ENCODE measurements at places on chromosomes 5 and 9. TPM values are rescaled to one million over a fixed set of nuclear protein-coding genes. Genes with fewer than 3 reads are reported as not detected.

DNA sequence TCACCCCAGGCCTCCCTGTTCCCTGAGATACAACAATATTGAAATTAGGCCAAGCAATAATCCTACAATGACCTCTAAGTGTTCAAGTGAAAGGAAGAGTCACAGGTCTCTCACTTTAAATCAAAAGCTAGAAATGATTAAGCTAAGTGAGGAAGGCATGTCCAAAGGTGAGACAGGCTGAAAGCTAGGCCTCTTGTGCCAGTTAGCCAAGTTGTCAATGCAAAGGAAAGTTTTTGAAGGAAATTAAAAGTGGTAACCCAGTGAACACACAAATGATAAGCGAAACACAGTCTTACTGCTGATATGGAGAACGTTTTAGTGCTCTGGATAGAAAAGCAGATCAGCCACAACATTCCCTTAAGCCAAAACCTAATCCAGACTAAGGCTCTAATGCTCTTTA is 39.8 kb downstream of the PTAR1 start:
- H3K4me3 ChIP-seq, result no peak overlapping the region
- no peak for DNase-seq
- peaks cover 13% of the 10 kb centered on the region for H3K36me3 ChIP-seq
- H3K4me1 ChIP-seq, result no peaks in the 10 kb centered on the region
- no peaks in the 10 kb centered on the region for H3K27me3 ChIP-seq

DNA sequence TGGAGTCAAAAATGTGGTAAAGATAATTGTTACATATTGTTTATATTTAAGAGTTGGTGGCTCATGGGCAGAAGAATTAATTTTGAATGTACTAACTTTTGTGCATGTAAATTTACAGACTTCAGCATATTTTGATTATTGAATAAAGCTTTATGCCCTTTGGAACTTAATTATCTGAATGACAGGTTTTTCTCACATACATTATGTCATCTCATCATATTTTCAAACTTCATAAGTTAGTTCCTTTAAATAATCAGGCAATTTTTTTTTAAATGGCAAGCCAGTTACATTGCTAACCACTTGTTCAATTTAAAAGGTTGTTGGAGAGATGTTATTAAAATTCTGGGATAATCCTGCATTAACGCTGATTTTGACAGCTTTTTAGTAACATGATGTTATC is 184.6 kb upstream of the EDIL3 start:
- H3K27ac ChIP-seq, result no peak overlapping the region
- H3K4me3 ChIP-seq, result no peak overlapping the region
- H3K27me3 ChIP-seq, result no peaks in the 10 kb centered on the region
- no peaks in the 10 kb centered on the region for H3K36me3 ChIP-seq
- H3K4me1 ChIP-seq, result no peaks in the 10 kb centered on the region

DNA sequence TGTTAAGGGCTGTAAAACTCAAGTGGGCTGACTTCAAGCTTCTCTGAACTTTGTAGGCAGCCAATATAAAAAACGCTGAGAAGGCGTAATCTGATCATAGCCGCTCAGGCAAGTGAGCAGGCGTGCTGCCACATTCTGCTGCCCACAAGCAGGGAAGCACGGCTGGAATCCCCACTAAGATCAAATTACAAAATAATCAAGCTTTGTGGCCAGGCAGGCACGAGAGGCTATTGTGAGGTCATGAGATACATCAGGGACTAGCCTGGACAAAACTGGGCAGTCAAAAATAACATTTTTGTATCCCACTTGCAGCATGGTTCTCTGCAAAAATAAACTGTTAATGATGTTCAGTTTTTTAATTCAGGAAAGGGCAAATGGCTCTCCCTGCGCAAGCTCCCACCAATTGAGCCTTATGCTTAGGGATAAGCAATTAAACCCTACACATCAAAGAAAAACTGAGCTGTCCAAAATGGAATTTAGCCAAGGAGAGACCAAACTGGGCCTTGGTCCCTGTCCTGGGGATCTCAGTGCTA is 64.0 kb downstream of the POU5F2 start:
- no peak for DNase-seq
- no peaks in the 10 kb centered on the region for H3K27me3 ChIP-seq
- no peak overlapping the region for H3K4me3 ChIP-seq
- H3K4me1 ChIP-seq, result peaks cover 7% of the 10 kb centered on the region

GRCh38 chr9:69500896-69501295 is 171.3 kb downstream of the APBA1 start:
- no peak for DNase-seq
- H3K4me3 ChIP-seq, result no peak overlapping the region
- no peaks in the 10 kb centered on the region for H3K27me3 ChIP-seq
- no peak overlapping the region for H3K27ac ChIP-seq

DNA sequence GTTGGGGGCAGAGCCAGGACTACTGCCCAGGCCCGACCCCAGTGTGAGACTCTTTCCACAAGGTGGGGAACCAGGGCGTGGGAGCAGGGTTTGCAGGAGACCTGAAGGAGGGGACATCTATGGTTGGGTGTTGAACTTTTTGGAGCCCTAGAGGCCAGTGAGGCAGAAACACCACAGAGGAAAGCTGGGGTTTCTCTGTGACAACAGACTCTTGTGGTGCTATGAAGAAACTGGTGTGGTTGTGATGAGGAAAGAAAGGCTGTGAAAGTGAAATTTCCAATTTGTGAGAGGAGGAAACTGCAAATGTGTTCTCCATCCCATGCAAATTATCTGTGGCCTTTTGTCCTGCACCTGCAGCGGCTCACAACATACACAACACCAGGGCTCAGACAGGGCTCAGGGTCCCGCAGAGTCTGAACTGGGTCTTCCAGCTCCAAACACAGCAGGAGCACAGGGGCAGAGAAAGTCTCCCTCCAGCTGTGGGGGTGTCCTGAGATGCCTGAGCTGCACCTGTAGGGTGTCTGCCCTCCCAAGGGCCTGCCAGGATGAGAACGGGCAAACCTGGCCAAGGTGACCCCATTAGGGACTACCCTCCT is 51.4 kb upstream of the GRHPR start:
- H3K27ac ChIP-seq, result no peak overlapping the region
- no peak overlapping the region for H3K4me3 ChIP-seq
- no peaks in the 10 kb centered on the region for H3K36me3 ChIP-seq
- no peaks in the 10 kb centered on the region for H3K4me1 ChIP-seq
- DNase-seq, result no peak
- no peaks in the 10 kb centered on the region for H3K27me3 ChIP-seq

GRCh38 chr9:130276121-130276520 is 10.6 kb downstream of the HMCN2 start:
- H3K27me3 ChIP-seq, result no peaks in the 10 kb centered on the region
- H3K36me3 ChIP-seq, result no peaks in the 10 kb centered on the region
- H3K27ac ChIP-seq, result no peak overlapping the region
- H3K4me3 ChIP-seq, result no peak overlapping the region
- H3K4me1 ChIP-seq, result peaks cover 20% of the 10 kb centered on the region
- no peak for DNase-seq

DNA sequence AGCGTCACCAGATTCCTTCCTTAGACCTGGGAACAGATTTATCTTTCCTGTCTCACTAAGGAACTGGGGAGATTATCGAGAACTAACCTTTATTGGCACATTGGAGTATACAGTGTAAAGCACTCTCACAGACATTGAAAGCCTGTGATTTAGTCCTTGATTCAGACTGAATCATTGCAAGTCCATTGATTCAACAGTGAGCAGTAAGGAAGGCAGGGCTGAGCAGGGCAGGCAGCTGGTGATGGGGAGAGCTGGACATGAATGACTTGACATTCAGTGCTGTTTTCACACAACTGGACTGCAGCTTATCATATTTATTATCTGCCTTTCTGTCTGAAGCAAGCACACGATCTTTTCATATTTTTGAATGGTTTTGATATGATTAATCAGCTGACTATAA is 16.2 kb downstream of the ISOC1 start:
- H3K27me3 ChIP-seq, result no peaks in the 10 kb centered on the region
- no peak overlapping the region for H3K27ac ChIP-seq
- no peak overlapping the region for H3K4me3 ChIP-seq
- H3K4me1 ChIP-seq, result peaks cover 53% of the 10 kb centered on the region

CDC20B gene
- not detected for total RNA-seq

DNM1 gene
- total RNA-seq, result 21.1 TPM

FLT4 gene
- total RNA-seq, result 15.6 TPM

Measured in esophagus muscularis mucosa (tissue), 4 donors.